ENCODE measurements at places on chromosomes 5 and 9.

DNA sequence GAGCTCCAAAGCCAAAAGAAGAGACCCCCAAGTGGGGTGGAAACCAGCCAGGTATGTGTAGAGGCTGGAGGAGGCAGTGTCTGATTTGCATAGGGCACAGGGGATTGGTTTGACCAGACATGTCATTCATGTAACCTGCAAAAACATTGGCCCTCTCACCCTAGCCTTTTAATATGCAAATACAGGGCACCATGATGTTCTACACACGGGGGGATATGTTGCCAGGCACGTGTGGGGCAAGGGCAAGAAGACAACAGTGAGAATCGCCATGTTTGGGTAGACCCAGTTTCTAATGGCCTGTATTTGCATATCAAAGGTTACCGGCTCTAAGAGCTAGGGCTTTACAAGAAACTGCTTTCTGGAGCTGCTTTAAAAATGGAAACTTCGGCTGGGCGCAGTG is 208.9 kb downstream of the GOLPH3 start:
- no peak for DNase-seq

DNA sequence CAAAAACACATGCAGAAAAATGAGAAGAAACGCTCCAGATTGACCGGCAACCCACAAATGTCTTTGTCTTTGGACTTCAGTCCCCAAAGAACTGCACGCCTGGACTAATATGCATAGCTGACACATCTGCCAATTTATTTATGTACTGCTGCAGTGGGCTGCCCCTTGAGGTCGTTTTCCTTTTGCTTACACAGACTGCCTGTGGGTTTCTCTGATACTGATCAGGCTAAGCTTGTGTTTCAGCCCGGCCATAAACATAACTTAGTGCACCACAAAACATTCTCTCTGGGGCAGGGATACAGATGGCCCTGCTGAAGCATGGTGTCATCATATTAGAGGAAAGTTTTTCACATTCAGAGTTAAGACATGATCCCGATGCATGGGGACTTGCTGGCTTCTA is 75.4 kb downstream of the NUDT12 start:
- no peak for DNase-seq

DNA sequence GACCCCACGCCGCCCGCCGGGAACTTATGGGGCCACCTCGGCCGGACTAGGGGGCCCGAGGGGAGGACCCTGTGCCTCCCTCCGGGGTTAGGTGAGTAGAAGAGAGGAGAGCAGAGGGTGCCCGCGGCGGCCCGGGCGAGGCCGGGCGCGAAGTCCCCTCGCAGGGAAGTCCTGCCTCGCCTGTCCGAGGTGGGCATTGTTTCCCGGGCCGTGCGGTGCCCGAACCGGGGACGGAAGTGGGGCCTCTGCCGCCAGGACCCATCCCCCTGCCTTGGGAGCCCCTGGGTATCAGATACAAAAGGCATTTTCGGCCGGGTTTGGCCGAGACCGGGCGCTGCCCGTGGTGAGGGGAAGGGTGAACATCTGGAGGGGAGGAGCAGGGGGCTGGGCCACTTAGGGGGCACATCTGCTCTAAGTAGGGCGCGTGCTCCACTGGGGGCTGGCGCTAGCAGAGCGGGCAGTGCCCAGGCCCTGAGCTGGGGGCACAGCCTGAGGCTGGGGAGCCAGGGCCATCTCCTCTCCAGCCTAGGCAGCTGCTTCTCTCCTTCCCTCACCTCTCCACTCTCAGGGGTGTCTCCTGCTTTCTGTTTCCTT is 48.2 kb downstream of the DAB2IP start:
- DNase-seq, result no peak

GRCh38 chr9:19577411-19577810 is 168.6 kb downstream of the ACER2 start:
- no peak for DNase-seq

GRCh38 chr5:124064956-124065355 is 553.0 kb downstream of the CSNK1G3 start:
- DNase-seq, result no peak

GRCh38 chr5:178640331-178641045 is 13.6 kb upstream of the CLK4 start:
- DNase-seq, result no peak

DNA sequence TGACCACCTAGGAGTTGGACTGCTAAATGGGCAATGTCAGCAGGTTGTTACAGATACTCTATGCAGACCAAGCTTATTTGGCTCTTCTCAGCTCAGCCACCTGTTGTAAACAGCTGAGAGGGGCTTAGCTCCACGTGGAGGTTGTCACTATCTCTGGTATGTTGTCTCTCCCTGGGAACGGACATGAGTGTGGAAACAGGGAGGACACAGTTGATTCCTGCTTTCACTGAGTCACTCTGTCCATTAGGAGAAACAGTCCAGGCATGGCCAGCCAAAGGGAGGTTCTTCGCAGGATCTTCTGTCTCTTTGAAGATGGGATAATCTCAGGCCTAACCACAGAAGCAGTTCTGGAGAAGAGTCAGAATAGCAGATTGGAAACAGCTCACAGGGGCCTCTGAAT is 121.2 kb downstream of the PALM2AKAP2 start:
- DNase-seq, result no peak

- DNase-seq, result no peak
These were observed 265.7 kb downstream of the FAM170A start for GRCh38 chr5:119895066-119895465.

DNA sequence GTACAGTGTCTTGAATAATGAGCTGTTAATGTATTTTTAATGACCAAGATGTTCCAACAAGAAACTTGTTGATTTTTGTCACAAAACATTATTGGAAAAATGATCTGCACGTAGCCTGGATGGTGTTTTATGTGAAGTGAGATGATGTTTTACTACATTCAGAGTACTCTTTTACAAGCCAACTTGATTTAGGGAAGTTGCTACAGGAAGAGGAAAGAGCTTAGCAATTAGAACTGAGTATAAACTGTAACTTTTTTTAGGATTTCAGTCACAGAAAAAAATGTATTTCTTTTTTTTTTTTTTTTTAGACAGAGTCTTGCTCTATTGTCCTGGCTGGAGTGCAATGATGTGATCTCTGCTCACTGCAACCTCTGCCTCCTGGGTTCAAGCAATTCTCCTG is 113.6 kb upstream of the ADRA1B start:
- DNase-seq, result no peak

- peak; percentile 99 for DNase-seq
These were observed at the start of gene IARS1 for GRCh38 chr9:92293452-92294296. TSS of gene IARS1 (minus strand) at chr9:92293697. CDS start at chr9:92289419, 4,278 bp downstream.

DNA sequence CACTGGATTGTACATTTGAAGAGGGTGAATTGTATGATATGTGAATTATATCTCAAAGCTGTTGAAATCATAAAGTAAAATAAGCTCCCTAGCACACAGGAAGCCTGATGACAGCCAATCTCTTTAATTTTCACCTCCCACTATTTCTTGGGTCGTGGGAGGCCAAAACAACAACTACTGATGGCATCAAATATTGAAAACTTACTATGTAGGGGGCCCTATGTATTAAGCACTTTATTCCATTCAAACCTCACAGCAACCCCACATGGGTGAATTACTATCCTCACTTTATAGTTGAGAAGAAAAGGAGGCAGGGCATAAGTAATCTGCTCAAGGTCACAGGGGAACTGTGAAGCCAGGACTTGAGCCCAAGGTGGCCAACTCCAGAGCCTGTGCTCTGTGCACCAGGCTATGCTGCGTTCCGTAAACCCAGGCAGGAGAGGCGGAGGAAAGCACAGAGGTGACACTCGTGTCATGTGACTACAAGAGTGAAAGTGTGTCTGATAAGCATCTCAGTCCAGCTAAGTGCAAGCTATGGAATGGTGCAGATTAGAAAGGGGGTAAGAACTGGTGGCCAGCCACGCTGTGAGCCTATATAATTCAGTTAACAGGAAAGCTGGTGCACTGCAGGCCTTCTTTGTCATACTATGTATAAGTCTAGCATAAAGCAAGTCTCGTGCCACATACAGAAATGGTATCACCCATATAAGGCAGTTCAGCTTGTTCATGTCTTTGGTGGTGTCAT is 221.0 kb downstream of the DCP2 start:
- no peak for DNase-seq

- peak; percentile 60 for DNase-seq
These were observed 16.7 kb upstream of the IL13 start for GRCh38 chr5:132641241-132641723.

DNA sequence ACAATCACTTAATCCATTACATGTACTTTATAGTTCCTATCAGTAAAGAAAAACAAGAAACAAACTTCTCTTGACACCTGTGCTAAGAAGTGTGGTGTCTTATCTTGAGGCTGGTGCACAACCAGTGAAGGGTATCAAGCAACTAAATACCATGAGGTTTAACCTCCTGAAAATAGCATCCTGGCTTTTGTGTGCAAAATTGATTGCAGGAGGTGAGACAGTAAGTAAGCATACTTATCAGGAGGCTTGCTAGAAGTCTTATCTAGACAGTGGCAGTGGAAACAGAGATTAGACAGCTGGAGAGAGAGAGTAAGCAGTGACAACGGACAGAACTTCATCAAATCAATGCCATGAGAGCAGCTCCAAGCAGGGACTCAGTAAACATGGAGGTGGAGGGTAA is 730.3 kb downstream of the DNAH5 start:
- no peak for DNase-seq

DNA sequence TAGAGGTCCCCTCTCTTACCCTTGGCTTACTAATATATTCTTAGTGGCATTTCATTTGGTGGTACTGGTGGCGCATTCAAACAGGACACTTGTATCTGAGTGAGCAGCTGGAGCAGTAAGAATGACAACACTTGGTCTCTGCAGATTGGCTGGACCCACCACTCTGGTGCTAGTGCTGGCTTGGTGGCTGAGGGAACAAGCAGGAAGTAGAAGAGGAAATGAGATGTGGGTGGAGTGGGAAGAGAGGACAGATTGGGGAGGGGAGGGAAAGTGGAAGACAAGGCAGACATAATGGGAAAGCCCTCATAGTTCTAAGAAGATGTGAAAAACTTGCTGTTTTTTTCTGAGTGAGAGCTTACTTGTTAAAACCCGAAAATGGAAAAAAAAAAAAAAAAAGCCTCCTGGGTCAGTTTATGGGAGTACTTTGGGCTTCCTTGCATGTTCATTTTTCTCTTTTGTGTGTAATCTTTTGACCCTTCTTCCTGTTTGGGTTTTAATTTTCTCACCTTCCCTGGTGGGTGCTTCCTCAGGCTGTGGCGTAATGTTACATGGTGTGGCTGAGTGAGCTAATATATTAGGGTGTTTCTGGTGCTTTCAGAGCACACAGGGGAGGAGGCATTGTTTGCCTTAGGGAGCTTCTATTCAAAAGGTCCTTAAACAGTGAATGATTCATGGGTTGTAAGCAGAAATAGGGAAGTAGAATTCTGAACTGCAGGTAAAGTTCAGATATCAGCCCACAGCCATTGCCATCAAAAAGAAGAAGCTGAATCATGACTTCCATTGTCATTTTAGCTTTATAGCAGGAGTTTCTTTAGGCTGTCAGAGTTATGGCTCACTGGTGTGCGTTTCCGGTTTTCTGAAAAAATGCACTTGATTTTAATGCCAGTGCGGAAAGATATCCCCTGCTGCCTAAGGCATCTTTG is 52.3 kb downstream of the TLE4 start:
- DNase-seq, result peak; percentile 70

- no peak for DNase-seq
These were observed 219.8 kb downstream of the ARL15 start for GRCh38 chr5:54090495-54091120.

DNA sequence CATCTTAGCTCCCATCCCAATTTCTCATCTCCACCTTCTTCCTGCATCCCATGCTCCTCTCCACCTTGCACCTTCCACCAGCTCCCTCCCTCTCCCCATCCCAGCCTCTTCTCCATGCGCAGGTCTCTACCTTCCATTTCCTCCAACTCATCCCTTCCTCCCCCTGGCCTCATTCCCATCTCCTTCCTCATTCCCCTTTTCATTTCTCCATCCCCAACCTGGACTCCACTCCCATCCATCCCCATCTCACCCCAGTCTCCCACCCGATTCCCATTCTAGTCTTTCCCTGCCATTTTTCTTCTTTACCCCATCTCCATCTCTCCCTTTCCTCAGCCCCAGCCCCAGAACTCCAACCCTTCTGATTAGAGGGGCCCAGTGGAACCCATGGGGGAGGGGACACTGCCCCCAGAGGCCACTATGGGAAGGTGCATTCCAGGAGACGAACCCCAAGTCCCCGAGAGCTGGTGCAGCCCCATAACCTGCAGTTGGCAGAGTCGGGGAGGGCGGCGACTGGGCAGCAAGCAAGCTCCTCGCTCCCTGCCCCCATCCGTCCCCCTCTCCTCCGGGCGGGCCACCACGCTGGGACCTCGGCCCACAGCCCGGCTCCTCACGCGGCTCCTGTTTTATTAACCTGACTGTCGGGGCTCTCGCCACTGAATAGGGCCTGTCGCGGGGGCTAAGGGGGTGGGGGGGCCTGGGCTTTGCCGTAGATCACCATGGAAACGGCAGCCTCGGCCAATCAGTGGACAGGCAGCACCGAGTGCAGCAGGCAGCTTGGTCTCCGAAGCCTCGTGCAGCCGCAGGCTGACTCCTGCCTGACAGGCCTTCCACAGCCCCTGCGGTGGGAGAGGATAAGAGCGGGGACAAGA is 66.7 kb downstream of the PCDH1 start:
- DNase-seq, result peak; percentile 33

GRCh38 chr9:100197553-100197952 is 98.5 kb downstream of the INVS start:
- no peak for DNase-seq

DNA sequence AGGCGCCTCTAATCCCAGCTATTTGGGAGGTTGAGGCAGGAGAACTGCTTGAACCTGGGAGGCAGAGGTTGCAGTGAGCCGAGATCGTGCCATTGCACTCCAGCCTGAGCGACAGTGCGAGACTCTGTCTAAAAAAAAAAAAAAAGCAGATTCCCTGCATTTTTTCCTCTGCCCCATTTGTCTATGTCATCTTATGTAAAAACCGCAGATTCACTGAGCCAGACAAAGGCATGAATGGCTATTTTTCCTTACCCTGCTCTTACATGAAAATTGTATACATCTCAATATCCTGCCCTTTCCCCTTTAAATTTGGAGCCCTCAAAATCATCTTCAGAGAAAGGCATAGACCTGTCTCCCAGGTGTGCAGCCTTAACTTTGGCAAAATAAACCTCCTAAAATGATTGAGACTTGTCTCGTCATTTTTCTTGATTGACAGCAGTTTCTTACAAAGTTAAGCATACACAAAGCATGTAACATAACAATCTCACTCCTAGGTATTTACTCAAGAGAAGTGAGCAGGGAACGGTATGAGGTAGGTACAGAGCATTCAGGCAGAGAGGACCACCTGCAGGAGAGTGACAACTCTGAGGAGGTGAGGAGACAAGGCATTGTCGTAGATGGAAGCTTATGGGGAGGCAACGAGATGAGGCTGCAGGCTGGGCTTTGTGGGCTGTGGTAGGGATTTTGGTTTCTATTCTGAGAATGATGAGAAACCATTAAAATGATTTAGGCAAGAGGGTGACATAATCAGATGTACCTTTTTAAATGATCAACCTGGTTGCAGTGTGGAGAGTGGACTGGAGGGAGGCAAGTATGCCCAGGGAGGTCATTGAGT is 65.7 kb upstream of the IL6ST start:
- peak; percentile 57 for DNase-seq
